ENCODE measurements at places on chromosomes 5 and 9.

DNA sequence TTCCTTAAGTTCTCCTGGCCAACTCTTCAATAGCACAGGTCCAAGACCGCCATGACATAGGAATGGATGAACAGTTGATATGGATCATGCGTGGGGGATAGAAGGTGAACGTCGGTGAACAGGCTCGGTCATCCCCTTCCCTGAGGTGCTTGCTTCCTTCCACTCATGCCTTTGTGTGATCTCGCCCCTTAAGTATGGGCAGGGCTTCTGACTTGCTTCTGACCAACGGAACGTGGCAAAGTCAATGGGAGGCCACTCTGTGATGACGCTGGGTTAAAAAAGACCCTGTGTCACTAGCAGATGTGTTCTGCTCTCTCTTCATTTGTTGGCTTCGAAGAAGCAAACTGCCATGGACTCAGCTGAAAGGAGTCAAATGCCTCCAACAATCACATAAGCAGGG, 240.5 kb upstream of the TUT7 start:
- no peak for DNase-seq

- DNase-seq, result no peak
Measured at GRCh38 chr9:34454571-34455065, 3.8 kb downstream of the FAM219A start.

GRCh38 chr5:67026278-67026677, 170.3 kb downstream of the CD180 start:
- DNase-seq, result no peak

GRCh38 chr9:116496167-116496566, 190.9 kb upstream of the TRIM32 start:
- no peak for DNase-seq

DNA sequence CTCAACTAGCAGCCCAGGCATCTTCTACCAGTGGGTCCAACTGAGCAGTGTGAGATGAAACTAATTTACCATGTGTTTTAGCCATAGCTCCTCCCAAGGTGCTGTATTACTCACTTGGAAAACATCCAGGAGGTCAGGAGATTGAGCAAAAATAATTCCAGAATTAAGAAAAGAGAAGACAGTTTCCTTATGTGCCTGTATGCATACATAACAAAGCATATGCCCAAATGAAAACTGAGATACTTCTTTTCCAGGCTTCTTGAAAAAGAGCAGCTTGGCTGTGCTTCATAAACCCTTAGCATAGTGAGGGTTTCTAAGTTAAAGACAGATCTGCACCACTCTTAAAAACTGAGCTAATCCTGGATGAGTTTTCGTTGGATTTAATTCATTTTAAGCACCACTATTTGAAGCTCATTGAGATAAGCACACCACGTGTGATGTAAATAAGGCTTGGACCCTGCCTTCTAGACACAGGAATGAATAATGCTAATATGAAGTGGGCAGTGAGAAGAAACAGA, 119.4 kb downstream of the ADAMTS12 start:
- no peak for DNase-seq

DNA sequence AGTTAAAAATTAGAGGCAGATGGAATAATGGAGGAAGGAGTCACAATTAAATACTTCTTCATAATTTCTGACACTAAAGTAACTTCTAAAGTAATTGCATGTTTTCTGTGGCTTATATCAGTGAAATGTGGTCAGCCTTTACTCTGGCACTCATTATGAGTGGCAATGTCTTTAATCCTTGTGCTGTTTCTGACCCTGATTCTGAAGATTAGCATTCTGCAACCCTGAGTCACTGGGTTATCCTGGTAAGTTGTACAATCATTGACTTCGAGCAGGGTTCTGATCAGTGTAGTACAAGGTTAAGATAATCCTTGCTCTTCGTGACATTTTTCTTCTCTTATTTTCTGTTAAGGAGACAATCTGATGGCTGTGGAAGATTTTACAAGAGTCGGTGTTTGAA, 379.4 kb upstream of the RORB start:
- no peak for DNase-seq

GRCh38 chr9:7841831-7842230, 42.3 kb upstream of the DMAC1 start:
- DNase-seq, result no peak

DNA sequence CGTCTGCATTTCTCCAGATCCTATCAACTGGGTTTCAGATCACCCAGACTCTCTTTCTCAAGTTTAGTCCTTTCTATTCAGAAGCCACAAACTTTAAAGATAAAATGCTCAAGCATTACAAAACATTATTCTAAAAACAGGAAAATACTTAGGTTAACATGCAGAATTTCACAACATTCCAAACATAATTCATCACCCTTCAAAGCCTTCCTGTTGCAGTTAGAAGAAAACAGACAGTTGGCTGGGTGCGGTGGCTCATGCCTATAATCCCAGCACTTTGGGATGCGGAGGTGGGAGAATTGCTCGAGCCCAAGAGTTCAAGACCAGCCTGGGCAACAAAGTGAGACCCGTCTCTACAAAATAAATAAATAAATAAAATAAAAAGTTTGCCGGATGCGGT, 7.7 kb upstream of the OCLN start:
- no peak for DNase-seq

Measured in activated CD8-positive, alpha-beta memory T cell treated with anti-CD3 and anti-CD28 coated beads for 1 hour (primary cell).